Fibroblast of the aortic adventitia (primary cell): ENCODE measurements at places on chromosomes 5 and 9. TPM values are rescaled to one million over a fixed set of nuclear protein-coding genes. Genes with fewer than 3 reads are reported as not detected.

The KIF12 gene
- not detected in 2 replicates for total RNA-seq

The LURAP1L gene
- 47.5 and 48.2 TPM in 2 replicates for total RNA-seq

The PCDHB2 gene
- total RNA-seq = 0.36 and 0.82 TPM in 2 replicates

The SPATA9 gene
- total RNA-seq = 0.54 TPM in 1 of 2 replicates, not detected in the other

The PARP8 gene
- total RNA-seq = 8.2 and 20.1 TPM in 2 replicates

The CYLC2 gene
- total RNA-seq = not detected in 2 replicates

The RIMOC1 gene
- 30.9 and 40.9 TPM in 2 replicates for total RNA-seq

The KIF24 gene
- total RNA-seq = 0.74 and 8.2 TPM in 2 replicates

The TMCO6 gene
- 21.1 and 295 TPM in 2 replicates for total RNA-seq

The MPDZ gene
- 41.0 and 85.9 TPM in 2 replicates for total RNA-seq
